Mesendoderm (in vitro differentiated cells): ENCODE measurements at places on chromosomes 16 and 17.

- DNase-seq = no peak
Measured at GRCh38 chr16:79089735-79090284, 510.7 kb downstream of the MAF start.

DNA sequence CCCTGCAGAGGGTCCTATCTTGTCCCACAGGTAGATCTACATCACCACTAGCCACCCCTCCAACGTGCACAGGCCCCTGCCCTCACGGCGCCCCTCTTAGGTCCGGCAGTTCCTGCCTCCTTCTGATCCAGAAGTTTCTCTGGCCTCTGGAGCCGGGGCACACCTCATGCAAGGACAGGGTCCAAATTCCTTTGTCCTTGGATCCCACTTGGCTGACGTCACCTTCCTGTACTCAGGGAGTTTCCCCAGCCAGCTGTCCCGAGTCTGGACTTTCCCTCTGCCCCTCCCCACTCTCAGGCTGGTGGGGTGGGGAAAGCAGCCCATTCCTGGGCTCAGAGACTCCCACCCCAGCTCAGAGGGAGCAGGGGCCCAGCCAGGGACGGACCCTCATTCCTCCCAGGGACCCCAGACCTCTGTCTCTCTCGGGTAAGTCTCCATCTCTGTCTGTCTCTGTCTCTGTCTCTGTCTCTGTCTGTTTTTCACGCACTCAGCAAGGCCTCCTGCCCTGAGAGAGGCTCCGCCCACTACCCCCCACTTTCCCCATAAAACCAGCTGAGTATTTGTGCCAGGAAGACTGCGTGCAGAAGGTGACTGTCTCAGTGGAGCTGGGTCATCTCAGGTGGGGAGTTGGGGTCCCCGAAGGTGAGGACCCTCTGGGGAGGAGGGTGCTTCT is at the start of gene IL32:
Gene IL32 (plus strand): TSS at position 572 of the 673 bp plus-strand sequence. CDS start 172 bp downstream, outside the sequence.
- no peak for DNase-seq

DNA sequence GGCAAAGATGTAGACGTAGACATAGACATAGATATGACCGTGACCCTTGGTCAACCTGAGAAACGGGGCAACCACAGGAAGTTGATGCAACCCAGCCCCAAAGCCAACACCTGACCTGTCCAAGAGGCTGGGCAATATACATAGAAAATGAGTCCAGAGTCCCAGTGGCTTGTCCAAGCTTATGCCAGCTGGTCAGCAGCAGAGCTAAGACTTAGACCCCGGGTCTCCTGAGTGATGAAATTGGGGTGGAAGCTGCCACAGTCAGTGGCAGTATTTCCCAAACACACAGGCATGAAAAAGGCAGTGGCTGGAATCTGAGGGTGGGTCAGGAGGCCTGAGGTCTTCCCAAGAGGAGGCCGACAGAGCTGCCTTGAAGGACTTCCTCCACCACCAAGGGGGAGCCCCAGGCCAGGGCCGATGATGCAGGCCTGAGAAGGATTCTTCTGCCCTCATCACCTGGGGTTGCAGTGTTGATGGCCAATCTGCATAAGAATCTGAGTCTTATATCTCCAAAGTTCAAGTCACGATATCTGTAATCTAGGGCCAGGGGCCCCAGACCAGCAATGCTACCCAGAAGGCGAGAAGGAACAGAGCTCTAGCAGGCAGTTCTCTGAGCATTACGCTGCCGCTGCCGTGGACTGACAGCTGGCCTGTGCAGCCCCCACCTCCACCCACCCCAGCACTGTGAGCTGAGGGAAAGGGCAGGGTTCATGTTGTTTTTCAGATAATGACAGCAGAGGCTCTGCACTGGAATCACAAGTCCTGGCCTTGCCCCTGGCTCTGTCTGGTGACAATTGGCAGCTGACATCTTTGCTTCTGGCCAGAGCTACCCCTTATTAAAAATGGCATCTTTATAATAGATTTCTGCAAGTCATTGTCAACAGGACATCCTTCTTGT is 72.7 kb downstream of the GNAO1 start:
- peak; percentile 41 for DNase-seq

- no peak for DNase-seq
Measured at GRCh38 chr16:12837756-12838155, 34.1 kb upstream of the CPPED1 start.

DNA sequence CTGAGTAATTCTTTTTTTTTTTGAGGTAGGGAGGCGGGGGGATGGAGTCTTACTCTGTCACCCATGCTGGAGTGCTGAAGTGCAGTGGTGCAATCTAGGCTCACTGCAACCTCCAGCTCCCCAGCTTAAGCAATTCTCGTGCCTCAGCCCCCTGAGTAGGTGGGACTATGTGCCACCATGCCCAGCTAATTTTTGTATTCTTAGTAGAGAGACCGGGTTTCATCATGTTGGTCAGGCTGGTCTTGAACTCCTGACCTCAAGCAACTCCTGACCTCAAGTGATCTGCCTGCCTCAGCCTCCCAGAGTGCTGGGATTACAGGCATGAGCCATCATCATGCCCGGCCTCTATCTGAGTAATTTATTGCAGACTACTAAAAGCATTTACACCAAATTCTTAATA is 19.4 kb downstream of the KPNB1 start:
- no peak for DNase-seq

DNA sequence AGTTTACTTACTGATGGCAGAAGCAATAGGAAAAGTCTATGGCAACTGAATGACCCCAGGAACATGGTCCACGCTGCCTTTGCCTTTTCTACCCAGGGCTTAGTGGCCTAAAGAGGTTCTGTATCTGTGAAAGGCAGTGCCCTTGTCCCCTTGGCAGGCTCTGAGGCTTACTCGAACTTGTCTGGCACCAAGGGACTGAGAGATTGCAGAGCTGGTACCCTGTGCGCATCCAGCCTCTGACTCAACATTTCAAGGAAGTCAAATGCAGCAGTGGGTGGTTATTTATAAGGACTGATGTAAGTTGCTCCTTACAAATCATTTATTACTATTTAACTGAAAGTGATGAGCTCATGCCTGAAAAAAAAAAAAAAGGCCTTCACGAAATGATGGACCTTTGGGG is 299.9 kb upstream of the MYOCD start:
- DNase-seq = no peak

DNA sequence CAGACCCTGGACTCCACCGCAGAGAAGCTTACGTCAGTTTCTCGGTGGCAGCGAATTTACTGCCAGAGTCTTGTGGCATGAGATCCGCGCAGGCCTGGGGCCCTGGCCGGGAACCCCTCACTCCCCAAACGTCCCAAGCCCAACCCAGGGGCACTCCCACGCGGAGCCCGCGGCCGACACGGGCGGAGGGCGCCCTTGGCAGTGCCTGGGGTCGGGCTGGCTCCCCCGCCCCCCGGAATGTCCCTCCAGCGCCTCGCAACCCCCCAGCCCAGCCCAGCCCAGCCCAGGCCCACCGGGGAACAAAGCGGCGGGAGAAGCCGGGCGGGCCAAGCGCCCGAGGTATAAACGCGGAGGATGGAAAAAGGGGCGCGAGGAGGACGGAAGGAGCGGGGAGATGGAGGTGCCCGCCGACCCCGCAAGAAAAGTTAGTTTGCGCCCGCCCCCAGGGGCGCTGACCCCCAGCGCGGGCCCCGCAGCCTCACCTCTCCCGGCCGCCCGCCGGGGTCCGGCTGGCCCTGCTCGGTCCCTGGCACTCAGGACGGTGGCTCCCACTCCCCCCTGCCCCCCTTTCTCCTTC is 330 bp downstream of the CASKIN2 start:
- peak; percentile 37 for DNase-seq

- DNase-seq = no peak
Measured at GRCh38 chr17:17628388-17629008, 37.0 kb upstream of the PEMT start.

DNA sequence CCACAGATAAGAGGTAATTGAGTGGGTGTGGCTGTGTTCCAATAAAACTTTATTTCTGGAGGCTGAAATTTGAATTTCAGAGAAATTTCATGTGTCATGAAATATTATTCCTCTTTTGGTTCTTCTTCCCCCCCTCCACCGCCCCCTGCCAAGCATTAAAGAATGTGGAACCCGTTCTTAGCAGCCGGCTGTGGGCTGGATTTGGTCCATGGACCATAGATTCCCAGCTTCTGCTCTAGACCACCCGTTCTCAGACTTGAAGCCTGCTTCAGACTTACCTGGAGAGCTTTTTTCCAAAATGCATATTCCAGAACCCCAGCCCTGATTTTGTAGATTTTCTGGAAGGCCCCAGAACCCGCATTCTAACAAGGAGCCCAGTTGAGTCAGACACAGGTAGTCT is 15.1 kb upstream of the LASP1NB start:
- no peak for DNase-seq

DNA sequence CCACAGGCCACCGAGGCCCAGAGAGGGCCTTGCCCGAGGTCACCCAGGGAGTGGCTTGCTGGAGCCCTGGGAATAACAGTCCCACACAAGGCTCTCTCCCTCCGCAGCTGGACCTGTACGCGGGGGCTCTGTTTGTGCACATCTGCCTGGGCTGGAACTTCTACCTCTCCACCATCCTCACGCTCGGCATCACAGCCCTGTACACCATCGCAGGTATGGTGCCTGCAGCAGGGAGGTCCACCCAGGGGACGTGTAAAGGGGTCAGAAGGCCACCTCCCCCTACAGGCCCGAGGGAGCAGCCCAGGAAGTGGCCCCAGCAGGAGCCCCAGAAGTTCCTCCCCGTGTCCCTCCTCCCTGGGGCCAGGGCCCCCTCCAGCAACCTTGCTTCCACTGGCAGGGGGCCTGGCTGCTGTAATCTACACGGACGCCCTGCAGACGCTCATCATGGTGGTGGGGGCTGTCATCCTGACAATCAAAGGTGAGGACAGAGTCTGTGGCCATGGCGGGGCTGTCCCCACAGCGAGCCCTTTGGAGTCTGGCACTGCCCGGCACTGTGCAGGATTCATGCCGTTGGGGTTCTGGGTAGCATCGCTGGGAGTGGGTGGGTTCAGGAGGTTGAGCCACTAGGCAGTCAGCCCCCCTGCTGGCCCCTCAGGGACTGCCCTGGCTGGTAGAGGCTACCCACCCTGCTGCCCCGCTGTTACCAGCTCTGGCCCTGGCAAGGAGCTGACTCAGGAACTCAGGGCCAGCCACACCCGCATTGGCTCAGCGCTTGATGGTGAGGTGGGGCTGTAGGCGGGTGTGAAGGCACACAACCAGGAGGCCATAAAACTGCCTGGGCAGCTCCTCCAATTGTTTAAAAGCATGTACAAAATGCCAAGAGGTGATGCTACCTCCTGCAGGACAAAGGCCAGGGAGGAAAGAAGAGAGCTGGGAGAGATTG is 17.3 kb downstream of the SLC5A10 start:
- DNase-seq = no peak

GRCh38 chr17:279776-280175 is 72.8 kb downstream of the RPH3AL start:
- DNase-seq = no peak

GRCh38 chr16:77868478-77868877 is 80.1 kb downstream of the VAT1L start:
- DNase-seq = no peak

DNA sequence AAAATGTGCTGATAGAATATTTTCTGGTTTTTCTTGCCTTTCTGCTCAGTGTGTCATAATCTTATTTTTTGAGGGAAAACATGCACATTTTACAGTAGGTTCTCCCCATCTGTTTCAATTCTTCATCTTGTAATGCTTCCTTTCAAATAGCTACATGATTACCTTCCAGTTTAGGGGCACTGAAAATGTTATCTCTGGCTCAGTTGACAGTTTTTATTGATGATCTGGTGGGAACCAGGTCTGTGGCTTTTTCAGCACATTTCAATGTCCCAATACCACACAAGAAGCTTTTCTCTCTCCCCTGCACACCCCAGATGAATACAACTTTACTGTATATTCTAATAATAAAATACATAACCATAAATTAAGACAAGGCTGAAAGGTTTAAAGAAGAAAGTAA is 36.5 kb downstream of the FTO start:
- DNase-seq = no peak

DNA sequence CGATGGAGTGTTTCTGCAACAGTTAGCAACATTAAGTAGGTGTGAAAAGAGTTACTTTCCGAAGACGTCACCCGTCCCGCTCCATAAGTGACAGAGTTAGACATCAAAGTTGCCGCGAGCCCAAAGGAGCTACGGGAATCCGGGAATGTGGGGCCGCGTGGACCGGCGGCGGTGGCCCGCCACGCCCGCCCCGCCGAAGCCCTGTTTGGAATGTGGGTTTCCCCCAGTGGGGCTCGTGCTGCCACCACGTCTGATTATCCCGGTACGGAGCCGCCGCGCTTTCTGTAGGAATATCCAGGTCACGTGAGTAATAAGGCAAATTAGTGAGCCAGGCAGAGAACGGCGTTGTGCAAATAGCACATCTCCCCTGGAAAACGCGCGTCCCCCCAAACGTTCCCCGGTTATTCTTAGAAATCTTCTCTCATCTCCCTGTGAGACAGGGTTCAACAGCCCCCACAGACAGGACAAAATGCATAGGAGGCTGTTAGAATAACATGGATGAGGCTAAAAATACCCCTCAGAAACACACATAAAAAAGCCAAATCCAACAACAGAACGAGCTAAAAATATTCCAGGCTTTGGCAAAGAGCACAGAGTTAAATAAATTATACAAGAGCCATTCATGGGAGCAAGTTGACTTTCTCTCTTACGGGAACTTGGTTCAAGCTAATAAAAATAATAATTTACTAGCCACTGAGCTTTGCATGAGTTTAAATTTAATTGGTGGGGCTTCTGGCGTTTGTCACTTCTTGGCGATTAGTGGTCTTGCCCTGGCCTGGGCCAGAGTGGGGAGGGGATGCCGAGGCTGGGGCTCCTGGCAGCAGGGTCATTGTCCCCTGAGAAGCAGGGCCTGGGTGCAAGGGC is 8.6 kb downstream of the BAHCC1 start:
- DNase-seq = peak; percentile 67

DNA sequence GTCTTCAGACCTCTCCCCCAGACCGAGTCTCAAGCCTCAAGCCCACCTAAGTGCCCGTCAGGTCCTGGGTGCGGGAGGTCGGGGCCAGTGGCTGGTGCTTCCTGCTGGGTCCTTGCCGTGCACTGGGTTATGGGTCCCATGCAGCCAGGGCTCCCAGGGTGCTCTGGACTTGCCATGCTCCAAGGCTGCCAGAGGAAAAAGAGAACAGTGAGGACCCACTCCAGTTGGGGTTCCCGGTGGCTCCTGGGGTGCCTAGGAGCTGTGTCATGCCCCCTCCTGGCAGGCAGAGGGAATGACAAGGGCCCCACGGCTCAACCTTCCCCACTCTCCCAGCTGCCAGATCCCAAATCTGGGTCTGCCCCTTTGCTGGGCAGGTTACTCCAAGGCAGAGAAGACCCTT is 3.8 kb downstream of the SNX20 start:
- no peak for DNase-seq

GRCh38 chr17:43363181-43363925 is 35.4 kb upstream of the ARL4D start:
- DNase-seq = no peak

- no peak for DNase-seq
Measured at GRCh38 chr16:15752717-15753488, 102.9 kb downstream of the NDE1 start.
